ENCODE measurements at places on chromosomes 11 and 22. TPM values are rescaled to one million over a fixed set of nuclear protein-coding genes. Genes with fewer than 3 reads are reported as not detected.

Gene C11orf86
- total RNA-seq = 73.3 TPM

Gene ASCC2
- total RNA-seq = 30.0 TPM

Gene NTM
- not detected for total RNA-seq

Gene ACO2
- 44.9 TPM for total RNA-seq

Gene ENTHD1
- not detected for total RNA-seq

Gene LARGE1
- total RNA-seq = 5.9 TPM

Gene OR10W1
- not detected for total RNA-seq

Gene TBX10
- total RNA-seq = not detected
